Psoas muscle (tissue), 8 donors: ENCODE measurements at places on chromosomes 3 and 15. TPM values are rescaled to one million over a fixed set of nuclear protein-coding genes. Genes with fewer than 3 reads are reported as not detected.

Gene MAP6D1
- total RNA-seq = 5.0 TPM

Gene HYAL2
- 24.0 TPM for total RNA-seq

Gene OR5K2
- total RNA-seq = not detected

Gene HDC
- total RNA-seq = 0.42 TPM

Gene HSPBAP1
- 4.8 TPM for total RNA-seq
